Left renal pelvis (tissue), 4 donors: ENCODE measurements at places on chromosomes 16 and 17.
A peak's percentile ranks its signal among the peaks of the same experiment; 100 is the strongest.

GRCh38 chr17:58412961-58413586, 4.3 kb downstream of the RNF43 start:
- DNase-seq: no peak

DNA sequence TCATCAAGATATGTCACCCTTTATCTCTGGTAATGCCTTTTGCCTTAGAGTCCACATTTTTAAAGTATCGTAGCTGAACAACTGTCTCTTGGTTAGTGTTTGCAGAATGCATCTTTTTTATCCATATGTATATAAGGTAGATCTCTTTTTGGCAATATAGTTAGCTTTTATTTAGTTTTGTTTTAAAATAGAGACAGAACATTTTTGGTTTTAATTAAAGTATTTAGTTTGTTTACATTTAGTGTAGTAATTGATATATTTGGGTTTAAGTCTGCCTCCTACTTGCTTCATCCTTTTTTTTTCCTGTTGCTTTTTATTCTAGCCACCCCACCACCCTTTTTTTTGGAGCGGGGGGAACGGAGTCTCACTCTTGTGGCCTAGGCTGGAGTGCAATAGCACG, 184.6 kb upstream of the CHMP6 start:
- DNase-seq: no peak

GRCh38 chr17:78818152-78818846, 22.3 kb downstream of the USP36 start:
- DNase-seq: no peak

GRCh38 chr17:8101721-8102120, 14.2 kb upstream of the ALOX12B start:
- no peak for DNase-seq

DNA sequence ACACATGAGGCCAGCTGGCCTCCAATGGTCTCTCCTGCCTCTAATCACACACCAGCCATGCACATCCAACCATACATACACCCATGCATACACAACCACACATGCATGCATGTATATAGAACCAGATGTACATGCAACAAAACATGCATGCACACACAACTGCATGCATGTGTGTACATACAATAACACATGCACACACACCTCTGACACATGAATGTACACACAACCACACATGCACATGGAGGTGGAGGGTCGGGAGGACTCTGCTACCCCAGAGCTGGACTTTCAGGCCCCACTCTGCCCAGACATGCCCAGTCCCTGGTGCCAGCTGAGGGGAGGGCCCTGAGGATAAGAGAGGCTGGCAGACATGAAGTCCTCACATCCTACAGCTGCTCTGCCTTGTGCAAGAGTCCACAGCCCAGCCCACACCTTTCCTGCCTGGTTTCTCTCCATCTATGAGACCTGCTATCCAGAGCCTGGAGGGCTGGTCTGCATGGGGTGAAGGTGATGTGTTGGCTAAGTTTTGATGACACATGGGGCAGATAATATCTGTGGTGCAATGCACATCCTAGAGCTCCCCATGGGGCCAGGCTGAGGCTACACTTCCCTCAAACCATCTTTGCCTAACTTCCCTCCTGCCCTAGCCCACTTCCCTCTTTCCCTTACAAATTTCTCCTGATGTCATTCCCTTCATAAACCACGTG, 50.9 kb upstream of the SDK2 start:
- DNase-seq: no peak

- DNase-seq: no peak
These were observed 68.0 kb downstream of the OR1D5 start for GRCh38 chr17:2995377-2995776.

GRCh38 chr17:77999413-78000173, 41.1 kb downstream of the TNRC6C start:
- DNase-seq: no peak

GRCh38 chr17:44348234-44348987, 3.3 kb downstream of the GRN start:
- no peak for DNase-seq

- no peak for DNase-seq
These were observed 52.5 kb upstream of the ERN1 start for GRCh38 chr17:64182325-64183012.

- no peak for DNase-seq
These were observed 8.7 kb upstream of the KAT7 start for GRCh38 chr17:49779739-49780231.

GRCh38 chr16:82368041-82368440, 198.0 kb upstream of the MPHOSPH6 start:
- peak; percentile 1 for DNase-seq

GRCh38 chr17:31092475-31093064, 2.2 kb upstream of the NF1 start:
- no peak for DNase-seq

DNA sequence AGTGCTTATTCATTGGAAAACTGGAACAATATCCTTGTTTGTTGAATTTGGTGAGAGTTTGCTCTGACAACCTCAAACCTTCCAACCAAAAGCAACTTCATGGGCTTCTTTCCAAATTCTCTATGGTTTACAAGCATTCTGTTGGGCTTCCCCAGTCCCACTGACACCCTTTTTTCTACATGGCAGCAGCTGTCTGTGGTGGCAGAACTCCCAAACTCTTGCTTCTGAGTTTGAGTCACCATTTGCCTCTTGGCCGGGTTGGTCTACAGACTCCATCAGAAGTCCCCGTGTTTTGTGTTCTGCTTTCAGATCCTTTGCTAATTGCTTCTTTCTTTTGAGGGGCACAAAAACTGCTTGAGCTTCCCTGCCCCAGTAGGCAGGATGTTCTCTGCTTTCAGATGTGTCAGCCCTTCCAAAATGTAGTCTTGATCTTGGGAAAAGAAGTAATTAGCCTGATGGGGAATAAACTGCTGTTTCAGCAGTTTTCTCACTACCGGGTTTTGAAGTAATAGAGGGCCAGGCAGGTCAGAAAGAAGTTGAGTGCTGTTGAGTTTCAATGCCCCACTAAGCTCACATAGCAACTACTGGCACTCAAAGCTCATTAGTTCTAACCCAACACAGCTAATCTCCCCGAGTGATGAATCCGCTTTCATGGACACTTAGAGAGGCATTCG, 80.7 kb downstream of the HS3ST3A1 start:
- no peak for DNase-seq

- no peak for DNase-seq
These were observed 37.4 kb downstream of the CLEC16A start for GRCh38 chr16:10981697-10982216.

- DNase-seq: no peak
These were observed 10.9 kb upstream of the GGA2 start for GRCh38 chr16:23521037-23521743.

DNA sequence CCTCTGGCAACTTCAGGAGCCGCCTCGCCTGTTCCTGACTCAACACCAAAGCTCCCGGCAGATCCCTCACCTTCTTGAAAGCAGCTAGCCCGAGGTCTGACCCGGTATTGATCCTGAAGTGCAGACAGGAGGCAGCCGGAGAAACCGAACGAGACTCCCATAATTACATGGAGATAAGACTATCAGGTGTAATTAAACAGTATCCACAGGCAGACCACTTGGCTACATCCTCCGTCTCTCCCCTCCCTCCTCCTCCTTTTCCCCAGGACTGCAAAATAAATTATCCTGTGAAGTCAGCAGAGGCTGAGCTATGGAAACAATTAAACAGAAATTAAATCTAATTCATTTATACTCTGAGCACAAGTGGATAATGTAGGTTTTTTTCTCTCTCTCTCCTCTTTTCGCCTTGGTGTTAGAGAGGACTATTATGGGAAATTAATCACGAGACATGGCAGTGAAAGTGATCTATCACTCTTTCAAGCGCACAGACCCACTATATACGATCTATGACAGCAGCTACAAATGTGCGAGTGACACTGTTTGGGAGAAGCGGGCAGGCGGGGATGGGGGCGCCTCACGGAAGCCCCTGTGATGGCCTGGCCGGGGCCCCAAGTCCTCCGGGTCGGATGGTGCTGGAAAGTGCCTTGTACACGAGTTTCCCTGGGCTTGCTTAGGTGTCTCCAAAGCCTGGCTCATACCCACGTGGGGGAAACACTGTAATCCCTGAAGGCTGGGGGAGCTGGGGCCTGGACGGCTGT, 92.8 kb downstream of the RBFOX3 start:
- DNase-seq: no peak

DNA sequence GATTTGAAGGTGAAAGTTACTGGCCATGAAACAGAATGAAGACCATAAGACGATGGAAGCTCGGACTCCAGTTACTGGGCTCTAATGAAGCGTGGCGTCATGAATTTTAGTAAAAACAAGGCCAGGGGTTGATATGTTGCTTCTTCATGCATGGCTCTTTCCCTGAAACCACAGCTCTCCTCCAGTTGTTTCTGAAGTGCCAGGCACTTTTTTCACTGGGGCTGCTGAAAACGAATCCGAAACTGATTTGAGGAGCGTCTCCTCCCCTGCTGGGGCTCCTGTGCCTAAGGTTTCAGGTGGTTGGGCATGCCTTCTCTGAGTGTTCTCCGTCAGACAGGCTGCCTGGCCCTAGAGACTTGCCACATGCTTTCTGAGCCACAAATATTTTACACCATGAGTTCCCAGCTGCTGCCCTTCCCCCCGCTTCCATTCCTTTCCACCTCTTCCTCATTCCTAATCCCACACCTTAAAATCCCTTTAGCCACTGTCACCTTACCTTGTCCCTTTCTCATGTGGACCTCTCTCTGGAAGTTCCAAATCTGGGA, 3.7 kb upstream of the MYL4 start:
- no peak for DNase-seq

DNA sequence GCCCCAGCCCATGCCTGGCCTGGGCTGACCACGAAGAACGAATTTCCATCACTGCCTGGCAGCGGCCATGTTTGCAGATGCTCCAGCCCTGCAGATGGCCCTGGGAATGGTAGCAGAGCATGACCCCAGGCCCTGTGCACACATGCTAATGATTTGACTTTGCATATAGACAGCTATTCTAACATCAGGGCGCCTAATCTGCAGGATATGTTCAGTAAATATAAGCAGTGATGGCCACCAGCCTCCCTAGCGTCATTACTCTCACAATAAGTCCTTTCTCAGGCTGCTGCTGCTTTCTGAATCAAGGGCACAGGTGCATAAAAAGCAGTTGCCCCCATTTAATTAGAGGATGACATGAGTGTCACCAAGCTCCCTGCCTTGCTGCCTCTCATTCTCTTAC, 24.2 kb downstream of the DNAH9 start:
- DNase-seq: no peak

- DNase-seq: no peak
These were observed 395.8 kb downstream of the NPIPA8 start for GRCh38 chr16:17940584-17941364.

DNA sequence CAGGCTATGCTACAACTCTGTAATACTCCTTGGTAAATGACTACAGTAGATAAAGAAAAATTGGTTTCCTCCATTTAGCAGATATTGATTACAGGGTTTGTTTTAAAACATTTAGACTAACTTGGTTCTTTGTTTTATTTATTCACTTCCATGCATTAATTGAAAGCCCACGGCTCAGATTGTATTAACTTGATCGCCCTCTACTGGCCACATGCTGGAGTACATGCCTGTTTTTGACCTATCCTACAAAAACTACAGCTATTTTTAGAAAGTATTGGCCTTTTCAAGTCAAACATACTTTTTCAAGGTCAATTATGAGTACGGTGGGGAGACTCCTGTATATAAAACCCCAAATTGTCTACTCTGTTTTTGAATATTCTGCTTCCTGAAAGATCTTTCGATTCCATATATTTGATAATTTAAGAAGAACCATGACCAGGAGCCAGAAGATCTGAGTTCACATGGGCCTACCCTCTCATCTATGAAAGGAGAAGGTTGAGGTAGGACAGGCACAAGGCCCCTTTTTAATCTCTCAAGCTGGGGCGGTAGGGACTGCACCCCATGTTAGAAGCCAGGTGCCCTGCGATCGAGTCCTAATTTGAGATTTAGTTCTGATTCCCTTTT, 51.8 kb downstream of the CA10 start:
- DNase-seq: peak; percentile 16

- DNase-seq: no peak
These were observed 5.5 kb upstream of the ZNF771 start for GRCh38 chr16:30401768-30402425.

GRCh38 chr17:59547131-59547915, 18.1 kb upstream of the DHX40 start:
- DNase-seq: no peak

GRCh38 chr17:73139296-73139695, 25.5 kb upstream of the SSTR2 start:
- no peak for DNase-seq

GRCh38 chr16:22188595-22189442, 17.3 kb upstream of the EEF2K start:
- DNase-seq: no peak

- DNase-seq: no peak
These were observed 35.4 kb downstream of the TBCD start for GRCh38 chr17:82787081-82787848.

- no peak for DNase-seq
These were observed 90.3 kb downstream of the EMP2 start for GRCh38 chr16:10490141-10490540.

DNA sequence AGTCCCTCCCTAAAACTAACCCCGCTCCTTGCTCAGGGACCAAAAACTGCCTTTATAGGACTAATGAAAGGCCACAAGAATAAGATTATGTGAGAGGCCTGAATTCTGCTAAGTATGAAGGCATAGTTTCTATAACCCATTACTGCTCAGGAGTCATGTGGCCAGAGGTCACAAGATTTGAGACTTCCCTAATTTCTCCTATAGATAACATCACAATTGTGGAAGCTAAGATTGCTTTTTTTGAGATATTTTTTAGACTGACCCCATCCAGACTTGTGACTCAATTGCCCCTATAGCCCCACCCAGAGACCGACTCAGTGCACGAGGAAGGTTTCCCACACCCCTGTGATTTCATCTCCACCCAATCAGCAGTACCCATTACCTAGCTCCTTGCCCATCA, 504.1 kb upstream of the GOT2 start:
- DNase-seq: no peak

DNA sequence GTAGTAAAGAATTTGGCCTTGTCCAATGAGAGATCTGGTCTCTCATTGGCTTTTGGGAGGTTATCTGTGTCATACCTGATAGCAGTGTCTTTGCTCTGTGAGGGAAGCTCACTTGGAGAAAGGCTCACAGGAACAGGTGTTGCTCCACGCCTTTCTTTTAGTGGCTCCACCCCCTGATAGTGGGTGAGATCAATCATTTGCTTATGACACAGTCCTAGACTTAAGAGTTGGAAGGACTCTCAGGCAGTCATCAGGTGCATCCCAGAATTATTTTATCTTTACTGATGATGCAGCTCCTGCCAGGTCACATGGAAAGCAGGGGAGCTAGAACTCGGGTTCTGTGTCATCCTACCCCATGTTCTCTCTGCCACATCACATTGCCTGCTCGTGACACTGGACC, 59.3 kb downstream of the CENPV start:
- no peak for DNase-seq

DNA sequence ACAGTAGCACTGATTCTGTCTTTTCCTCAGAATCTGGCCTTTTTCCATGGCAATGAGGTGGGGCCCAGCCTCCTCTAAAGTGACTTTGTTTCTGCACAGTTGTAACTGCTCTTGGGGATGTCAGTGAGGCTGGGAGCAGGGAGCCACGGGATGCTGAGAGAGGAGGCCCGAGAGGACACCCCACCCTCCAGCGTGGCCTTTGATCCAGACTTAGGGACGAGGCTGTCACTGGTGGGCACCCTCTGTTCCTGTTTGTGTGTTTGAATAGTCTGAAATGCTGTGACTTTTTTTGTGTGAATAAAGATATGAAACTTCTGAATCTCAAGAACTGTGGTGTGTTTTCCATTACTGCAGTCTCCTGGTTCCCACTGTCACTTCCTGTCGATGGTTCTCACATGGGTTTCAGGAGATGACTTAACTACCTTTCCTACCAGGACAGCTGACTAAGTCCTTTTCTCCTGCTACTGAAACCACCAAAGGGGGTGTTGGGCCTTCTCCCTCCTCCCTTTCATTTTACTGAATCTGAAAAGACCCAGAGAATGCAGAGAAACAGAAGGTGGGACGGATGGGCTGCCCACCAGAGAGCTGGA, 18.6 kb downstream of the KCTD2 start:
- DNase-seq: no peak
